ENCODE measurements at places on chromosomes 11 and 22. TPM values are rescaled to one million over a fixed set of nuclear protein-coding genes. Genes with fewer than 3 reads are reported as not detected.

- no peak for ATAC-seq
These were observed 13.4 kb downstream of the MUC6 start for GRCh38 chr11:1022908-1023810.

DNA sequence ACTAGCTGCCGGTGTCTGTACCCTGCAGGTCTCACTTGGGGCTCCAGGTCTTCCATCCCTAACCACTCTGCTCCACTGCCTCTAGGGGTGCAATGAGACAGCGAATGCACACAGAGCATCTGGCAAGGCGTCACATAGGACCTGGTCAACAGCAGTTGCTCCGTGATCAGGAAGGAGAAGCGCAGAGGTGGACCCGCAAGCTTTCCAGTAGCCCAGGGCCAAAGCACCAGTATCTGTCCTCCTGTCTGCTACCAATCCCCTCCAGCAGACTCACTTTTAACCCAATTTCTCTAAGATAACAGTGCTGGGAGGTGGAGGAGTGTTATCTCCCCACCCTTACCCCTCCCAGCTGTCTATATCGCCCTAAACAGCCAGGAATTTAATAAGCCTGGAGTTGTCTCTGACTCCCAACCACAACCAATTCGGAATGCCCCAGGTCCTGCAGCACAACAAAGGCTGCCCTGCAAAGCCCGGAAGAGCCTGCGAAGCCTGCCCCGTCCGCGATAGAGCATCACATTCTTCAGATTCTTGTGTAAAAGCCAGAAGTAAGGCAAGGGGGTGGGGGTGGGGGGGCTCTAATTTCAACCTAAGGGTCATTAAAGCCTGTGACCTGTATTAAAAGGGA lies 19.3 kb downstream of the MYH9 start:
- ATAC-seq = no peak

The SLC35E4 gene
- 13.5 TPM for total RNA-seq

- no peak for ATAC-seq
These were observed 46.6 kb upstream of the RCN1 start for GRCh38 chr11:32044158-32044863.

- ATAC-seq = no peak
These were observed 423.9 kb downstream of the MN1 start for GRCh38 chr22:27377501-27378295.

DNA sequence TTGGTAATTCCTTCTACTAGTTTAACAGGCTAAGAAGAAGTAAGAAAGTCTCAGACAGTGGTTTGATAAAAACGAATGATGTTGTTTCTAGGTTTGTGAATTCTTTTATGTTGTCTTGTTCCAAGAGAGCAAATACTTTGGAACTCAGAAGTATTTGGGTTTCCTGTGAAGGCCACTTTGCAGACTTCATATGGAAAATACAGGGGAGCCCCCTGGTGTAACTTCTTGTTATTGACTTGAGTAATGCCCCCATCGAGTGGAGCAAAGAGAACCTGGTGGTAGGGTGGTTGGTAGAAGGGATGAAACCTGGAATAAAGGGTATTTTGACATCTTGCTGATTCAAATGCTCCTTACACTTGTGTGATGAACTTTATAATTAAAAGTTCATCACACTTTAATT lies 40.0 kb upstream of the PTH start:
- no peak for ATAC-seq

DNA sequence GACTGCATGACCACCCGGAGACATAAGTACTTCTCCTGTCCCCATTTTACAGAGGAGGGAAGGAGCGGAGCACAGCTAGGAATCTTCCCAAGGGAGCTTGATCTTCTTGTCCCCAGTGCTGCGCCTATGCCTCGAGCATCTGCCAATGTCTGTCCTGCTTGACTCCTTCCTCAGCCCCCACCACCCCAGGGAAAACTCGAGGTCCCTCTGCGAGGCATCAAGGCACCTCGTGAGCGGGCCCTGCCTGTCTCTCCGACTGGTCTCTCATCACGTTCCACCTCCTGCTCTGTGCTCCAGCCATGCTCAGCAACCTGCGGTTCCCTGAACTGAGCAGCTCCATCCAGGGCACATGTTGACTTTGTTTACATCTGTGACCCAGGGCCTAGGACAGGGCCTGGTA lies 2.5 kb downstream of the NCF4 start:
- no peak for ATAC-seq

The MS4A4E gene
- 3.9 TPM for total RNA-seq

The SLC22A9 gene
- total RNA-seq = not detected

GRCh38 chr11:72039031-72039855 lies 40.5 kb downstream of the IL18BP start:
- no peak for ATAC-seq

The CREB3L1 gene
- total RNA-seq = 5.2 TPM

GRCh38 chr11:62910141-62910882 lies 10.9 kb downstream of the CHRM1 start:
- ATAC-seq = no peak

The MRTFA gene
- 90.2 TPM for total RNA-seq

GRCh38 chr22:29388759-29389090 lies 355 bp upstream of the AP1B1 start:
- peak; percentile 3 for ATAC-seq

- no peak for ATAC-seq
These were observed 70.8 kb downstream of the BLID start for GRCh38 chr11:122045181-122045586.

- ATAC-seq = no peak
These were observed 39.9 kb upstream of the RAB1B start for GRCh38 chr11:66228521-66228920.

The OR52N4 gene
- not detected for total RNA-seq

DNA sequence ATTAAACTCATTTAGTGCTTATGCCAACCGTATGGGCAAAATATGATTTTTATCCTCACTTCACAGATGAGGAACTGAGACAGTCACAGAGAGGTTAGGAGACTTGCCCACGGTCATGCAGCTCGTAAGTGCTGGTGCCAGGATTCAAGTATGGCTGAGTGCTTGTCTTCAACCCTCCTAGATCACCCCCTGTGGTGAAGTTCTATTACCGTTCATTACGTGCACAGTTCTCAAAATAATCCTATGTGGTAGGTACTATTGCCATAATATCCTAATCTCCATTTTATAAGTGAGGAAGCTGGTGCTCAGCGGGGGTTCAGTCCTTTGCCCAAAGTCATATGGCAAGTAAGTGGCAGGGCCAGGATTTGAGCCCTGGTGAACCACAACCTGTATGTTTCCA lies 1.5 kb downstream of the MIEF1 start:
- no peak for ATAC-seq

- no peak for ATAC-seq
These were observed 8.9 kb downstream of the RIBC2 start for GRCh38 chr22:45422237-45422983.

GRCh38 chr22:45846952-45847351 lies 130.0 kb downstream of the WNT7B start:
- no peak for ATAC-seq

GRCh38 chr11:221998-222789 lies 13.9 kb downstream of the SIRT3 start:
- no peak for ATAC-seq

The KDM2A gene
- total RNA-seq = 35.4 TPM

DNA sequence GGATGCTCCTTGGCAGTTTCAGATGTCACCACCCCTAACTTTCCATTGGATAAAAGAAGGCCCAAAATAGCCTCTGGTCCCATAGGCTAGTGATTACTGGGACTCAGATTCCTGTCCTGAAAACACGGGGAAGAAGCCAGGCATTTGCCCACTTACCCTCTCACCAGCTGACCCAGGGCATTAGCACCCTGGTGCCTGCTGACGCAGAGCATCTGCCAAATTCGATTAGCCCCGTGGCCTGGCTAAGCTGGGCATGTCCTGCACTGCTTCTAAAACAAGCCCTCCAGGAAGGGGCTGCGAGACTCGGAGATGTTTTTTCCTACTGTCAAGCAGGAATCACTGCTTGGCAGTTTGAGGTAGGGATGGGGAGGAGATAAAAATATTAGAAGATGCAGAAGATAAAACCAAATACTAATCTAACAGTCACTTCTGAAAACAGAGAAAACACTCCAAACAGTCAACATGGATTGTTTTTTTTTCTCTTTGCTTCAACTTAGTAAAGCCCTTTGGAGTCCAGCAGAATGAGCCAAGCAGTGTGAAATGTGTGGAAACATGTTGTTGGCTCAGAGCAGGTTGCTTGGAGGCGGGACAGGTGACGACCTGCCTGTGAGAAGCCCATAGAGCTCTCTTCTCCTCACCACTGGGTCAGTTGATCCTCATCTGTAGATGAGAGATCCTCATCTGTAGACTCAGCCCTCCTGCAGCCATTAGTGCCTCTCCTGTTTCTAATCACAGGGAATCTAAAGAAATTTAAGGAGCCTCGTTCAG lies 54.0 kb downstream of the BDNF start:
- ATAC-seq = no peak

- ATAC-seq = no peak
These were observed 89.8 kb downstream of the MORC2 start for GRCh38 chr22:30878516-30879414.

The VPS37C gene
- 30.2 TPM for total RNA-seq

The GGTLC2 gene
- not detected for total RNA-seq

The OPCML gene
- 0.31 TPM for total RNA-seq

- ATAC-seq = no peak
These were observed 79.0 kb downstream of the TTC28 start for GRCh38 chr22:28600546-28601143.

The SCGB1A1 gene
- not detected for total RNA-seq

GRCh38 chr11:33970984-33971466 lies 79.1 kb upstream of the LMO2 start:
- ATAC-seq = peak; percentile 69

The CCDC73 gene
- total RNA-seq = not detected

GRCh38 chr11:3685923-3686322 lies 14.7 kb upstream of the CHRNA10 start:
- ATAC-seq = no peak

GRCh38 chr11:19848219-19848618 lies 135.6 kb downstream of the NAV2 start:
- no peak for ATAC-seq

DNA sequence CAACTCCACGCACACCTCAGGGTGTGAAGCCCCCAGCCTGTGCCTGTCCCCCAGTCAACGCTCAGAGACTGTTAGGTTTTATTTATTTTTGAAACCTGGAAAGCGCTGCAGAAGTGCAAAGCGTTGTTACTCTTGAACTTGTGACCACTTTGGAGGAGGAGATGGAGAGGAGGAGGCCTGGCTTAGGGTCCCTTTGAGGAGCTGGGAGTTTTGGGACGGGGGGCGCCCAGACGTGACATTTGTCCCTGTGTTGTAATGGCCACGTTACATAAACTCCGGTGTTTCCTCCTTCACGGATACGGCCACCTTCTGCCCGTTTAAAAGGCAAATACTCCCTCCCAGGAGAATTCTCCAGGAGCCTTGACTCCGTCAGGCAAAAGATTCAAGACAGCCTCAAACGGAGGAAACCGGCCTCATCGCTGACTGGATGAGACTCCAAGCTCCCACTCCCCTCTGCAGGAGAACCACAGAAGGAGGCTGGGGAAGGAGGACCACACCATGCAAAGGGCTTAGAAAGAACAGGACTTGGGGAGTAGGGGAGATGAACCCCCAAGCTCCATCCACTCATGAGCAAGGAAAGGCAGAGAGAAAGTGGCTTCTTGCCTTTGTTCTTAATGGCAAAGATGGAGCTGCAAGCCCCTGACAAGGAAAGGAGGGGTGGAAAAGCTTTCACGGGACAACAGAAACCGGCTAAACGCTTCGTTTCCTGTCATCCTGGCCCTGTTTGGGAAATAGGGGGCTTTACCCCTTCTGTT lies 630 bp downstream of the PIK3IP1 start:
- ATAC-seq = no peak

The OR8D2 gene
- not detected for total RNA-seq

The SEC14L2 gene
- total RNA-seq = 8.1 TPM

The FAM83F gene
- 0.46 TPM for total RNA-seq

The ARHGAP20 gene
- 6.5 TPM for total RNA-seq

The APOL5 gene
- not detected for total RNA-seq

The MISFA gene
- total RNA-seq = 13.9 TPM

- ATAC-seq = no peak
These were observed 92.7 kb downstream of the NTM start for GRCh38 chr11:131463162-131463561.

GRCh38 chr11:434496-434895 lies 7.3 kb downstream of the ANO9 start:
- ATAC-seq = no peak

DNA sequence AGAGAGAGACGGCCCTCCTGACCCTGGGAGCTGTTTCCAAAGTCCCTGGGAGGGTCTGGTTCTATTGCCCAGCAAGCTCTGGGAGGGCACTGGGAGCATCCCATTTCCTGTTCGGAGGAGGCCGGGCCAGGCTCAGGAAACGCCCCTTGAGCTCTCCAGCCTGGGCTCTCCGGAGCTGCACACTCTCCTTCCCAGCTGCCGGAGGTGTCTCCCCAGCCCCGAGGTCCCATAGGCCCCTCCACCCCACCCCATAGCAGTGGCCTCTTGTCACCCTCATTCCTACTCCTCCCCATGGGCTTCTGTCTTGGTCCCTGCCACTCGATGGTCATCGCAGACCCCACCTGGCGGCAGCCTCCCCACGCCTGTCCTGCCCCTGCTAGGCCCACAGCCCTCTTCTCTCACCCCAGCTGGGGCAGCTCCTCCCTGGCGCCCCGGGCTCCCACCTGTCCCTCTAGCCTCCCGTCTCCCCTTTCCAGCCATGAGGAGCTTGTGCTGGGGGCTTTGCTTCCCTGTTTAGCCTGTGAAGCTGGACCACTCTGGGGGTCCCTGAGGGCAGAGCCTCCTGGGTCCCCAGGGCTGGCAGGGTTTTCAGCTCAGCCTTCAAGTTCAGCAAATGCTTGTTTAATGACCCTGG lies 2.8 kb downstream of the TSPAN32 start:
- ATAC-seq = no peak

DNA sequence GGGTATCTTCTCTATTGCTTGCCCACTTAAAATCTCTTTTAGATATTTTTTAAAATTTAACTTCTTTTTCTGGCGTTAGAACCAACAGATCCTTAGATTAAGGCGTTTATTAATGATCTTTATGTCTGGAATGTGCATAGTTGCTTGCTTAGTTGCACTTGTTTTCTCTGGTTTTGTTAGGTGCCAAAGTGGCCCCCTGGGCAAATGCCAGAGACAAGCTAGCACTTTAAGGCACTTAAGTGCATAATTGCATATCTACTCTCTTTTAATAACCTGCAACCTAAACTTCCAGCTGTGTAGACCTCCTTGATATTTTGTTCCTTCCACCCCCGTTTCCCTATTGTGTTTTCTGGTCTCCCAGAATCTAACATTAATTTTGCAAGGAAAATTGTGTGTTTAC lies 3.3 kb downstream of the RBM4 start:
- ATAC-seq = no peak

- no peak for ATAC-seq
These were observed 19.0 kb upstream of the STK33 start for GRCh38 chr11:8613036-8613435.
